ENCODE measurements at places on chromosomes 4 and X.

- no peak for DNase-seq
These were observed 16.9 kb downstream of the SH3RF1 start for GRCh38 chr4:169253904-169254303.

- no peak for DNase-seq
These were observed 102.6 kb downstream of the UNC5C start for GRCh38 chr4:95446173-95446572.

DNA sequence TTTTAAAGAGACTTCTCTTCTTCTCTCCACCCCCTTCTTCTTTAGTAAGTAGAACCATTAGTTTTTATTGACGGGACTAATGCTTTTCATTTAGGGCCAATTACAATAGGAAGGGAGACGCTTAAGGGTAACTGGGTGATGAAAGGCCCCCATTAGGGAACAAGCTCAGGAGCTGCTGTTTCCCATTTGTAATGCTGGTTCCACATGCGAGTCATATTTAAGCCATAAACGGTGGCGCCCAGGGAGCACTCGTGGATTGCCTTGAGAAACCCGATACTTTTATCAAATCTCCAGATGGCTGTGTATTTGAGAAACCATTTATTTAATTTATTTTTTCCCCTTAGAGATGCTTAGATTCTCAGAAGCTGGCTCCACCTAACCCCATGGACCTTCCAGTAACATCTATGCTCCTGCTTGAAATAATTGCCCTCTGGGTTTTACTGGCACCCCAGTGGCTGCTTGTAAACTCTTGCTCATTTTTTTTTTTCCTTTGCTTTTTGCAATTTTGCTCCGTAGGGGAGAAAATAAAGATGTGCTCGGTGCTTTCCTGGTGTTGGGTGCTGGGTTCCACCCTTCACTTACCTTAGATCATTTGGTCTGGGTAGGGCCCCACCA, 124.2 kb upstream of the MSX1 start:
- DNase-seq = no peak

DNA sequence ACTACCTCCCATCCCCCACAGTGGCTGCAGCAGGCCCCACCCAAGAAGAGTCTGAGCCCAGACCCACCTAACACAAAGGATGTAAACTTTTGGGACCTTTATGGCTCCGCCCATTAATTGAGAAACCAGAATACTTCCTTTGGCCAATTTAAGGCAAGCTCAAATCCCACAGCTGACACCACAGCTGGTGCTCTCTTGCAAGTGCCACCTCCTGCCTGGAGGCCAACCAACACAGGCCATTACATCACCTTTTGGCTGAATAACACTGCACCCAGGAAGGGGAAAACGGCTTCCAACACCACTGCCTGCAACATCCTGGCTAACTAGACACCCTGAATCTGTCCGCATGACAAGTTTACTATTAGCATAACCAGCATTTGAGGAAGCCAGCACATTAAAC, 248.8 kb downstream of the PRDM5 start:
- DNase-seq = no peak

DNA sequence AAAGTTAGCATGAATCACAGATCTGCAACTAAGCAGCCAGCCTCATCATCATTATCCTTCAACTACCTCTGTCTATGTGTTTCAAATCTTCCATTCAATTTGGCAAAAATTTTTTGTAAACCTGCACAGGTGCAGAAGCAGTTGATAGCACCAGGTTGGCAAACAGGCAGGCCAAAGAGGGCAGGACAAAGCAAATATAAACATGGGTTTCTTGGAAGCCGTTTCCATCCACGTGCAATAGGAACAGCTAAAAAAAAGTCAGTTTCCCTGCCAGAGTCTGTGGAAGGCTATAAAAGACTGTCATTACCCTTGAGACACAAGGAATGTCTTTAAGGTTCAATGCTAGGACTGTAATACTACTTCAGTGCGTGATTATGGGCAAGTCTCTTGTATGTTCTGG, 253.2 kb downstream of the PDHA2 start:
- no peak for DNase-seq

- DNase-seq = no peak
These were observed 33.3 kb upstream of the DSPP start for GRCh38 chr4:87574996-87575395.

DNA sequence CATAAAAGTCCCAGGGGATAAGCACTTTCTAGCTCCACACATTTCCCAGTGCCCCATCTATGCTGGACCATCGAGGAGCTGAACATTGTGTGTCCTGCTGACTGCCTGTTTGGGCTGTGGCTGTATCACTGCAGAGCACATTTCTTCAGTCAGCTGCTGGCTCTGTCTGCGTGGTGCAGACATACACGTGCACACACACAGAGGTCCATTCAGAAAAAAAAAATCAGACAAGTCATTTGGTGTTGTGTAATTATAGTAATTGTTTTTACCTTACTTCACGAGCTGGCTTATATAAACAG, 1.1 kb upstream of the PDLIM3 start:
- DNase-seq = no peak

GRCh38 chr4:20046931-20047677, 204.6 kb upstream of the SLIT2 start:
- no peak for DNase-seq

DNA sequence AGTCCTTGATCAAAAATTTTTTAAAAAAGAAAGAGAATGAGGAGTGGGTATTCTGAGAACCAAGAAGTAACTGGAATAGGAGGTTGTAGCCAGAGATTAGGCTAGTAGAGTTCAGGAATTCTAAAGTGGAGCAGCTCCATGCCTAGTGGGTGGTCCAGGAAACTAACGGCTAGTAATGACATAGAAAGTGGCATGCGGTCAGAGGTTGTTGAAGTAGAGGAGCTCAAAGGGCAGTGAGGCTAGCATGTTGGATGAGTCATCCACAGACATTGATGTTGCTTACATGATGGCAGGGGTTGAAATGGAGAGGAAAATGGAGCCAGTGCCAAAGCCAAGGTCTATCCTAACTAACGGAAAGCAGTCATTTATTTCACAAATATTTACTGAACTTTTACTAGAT, 42.1 kb downstream of the TEX13B start:
- no peak for DNase-seq

GRCh38 chrX:131821945-131822622, 201.0 kb upstream of the STK26 start:
- DNase-seq = no peak

- no peak for DNase-seq
These were observed 856.3 kb downstream of the RPA4 start for GRCh38 chrX:97740044-97740443.

DNA sequence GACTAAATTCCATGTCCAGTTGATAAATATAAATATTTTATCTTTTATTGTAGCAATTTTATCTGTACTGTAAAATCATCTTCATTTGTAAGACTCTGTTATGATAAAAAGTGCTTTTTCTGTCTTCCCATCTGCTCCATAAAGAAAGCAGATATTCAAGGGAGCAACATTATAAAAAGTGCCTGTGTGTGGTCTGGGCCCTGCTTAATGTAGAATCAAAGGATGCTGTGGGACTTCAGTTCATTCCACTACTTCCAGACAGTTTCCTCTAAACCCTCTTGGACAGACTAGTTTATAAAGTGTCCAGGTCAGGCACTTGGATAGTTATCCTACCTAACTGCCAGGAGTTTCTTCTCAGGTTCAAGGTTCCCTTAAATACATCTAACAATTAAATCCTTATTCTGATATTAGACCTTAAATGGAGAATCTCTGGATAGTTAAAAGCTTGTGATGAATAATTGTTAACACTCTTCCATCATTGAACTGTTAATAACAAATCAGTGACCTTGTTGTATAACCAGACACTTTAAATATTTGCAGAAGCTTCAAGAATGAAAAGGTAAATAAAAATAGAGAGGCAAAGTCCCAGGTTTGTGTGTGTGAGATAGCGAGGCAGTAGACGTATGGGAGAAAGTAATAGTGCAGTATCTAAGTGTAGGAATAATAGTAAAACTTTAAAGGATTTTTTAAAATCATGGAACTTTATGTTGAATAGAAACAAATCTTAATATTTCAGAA, 237.5 kb upstream of the CTSO start:
- DNase-seq = no peak

DNA sequence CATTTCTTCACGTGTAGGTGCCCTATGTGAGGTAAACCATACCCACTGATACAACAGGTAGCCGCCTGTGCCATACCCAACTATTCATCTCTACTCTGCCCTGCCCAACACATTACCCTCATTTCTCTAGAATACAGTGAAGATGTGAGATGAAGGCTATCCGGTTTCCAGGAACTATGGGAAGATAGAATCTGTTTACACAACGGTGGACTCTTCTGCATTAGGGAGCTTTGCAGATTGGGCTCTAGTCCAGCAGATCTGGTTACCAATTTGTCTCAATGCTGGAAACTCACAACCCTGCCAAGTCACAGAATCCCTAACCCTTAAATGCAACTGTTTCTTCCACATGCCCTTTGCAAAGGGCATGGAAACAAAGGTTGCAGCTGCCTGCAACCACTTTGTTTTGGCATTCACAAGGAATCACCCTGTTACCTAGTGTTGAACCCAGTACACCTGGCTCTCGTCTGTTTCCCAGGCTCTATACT, 6.4 kb upstream of the SLAIN2 start:
- DNase-seq = no peak

GRCh38 chrX:14718403-14718802, 154.5 kb downstream of the FANCB start:
- DNase-seq = no peak

DNA sequence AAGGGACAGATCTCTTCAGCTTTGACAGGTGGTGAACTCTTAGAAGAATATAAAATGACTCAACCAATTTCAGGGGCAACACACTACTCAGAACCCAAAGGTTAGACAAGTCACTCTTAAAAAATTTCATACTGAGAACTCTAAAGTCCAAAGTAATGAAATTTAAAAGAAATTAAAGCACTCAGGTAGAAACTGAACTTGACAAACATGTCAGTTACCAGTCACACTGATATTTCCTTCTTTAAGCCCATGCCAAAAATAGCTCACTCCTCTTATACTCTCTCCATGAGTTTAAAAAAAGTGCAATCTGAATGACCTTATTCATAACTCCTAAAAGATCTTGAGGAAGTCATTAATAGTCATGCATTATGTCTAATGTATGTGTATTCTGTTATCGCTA, 40.3 kb downstream of the AMMECR1 start:
- no peak for DNase-seq

DNA sequence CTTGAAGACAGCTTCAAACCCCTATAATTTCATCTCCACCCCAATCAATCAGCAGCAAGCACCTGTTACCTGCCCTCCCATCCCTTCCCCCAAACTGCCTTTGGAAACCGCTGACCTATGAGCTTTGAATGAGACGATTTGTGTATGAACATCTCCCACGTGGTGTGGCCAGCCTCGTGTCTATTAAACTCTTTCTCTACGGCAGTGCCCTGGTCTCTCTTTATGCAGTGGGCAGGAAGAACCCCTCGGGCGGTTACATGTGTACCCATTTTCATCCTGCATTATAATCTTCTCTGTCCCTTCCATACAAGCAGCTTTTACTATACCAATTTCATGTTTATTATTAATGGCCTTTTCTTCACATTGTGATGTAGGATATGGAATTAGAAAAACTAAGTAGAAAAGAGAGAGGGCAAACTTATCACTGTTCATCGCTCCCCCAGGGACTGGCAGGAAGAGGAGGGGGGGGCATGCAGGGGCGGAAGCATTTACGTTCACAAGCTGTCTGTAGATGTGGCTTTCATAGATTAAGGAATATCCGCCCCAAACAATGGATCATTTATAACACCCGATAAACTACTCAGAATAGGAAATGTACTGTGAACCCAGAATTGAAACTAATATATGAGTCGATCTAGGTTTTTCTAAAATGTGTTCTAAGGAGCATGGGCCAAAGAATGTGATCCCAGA, 95.5 kb upstream of the ZNF518B start:
- DNase-seq = no peak

- no peak for DNase-seq
These were observed 25.1 kb downstream of the RRAGB start for GRCh38 chrX:55742649-55743048.

GRCh38 chrX:104193485-104193884, 27.2 kb downstream of the FAM199X start:
- DNase-seq = no peak

GRCh38 chr4:140884431-140885058, 128.4 kb upstream of the TBC1D9 start:
- DNase-seq = peak; percentile 19

GRCh38 chrX:7586126-7586525, 256.8 kb upstream of the VCX start:
- DNase-seq = no peak

- no peak for DNase-seq
These were observed 84.1 kb upstream of the GK2 start for GRCh38 chr4:79492148-79492547.

GRCh38 chrX:12973561-12974304, 1.2 kb upstream of the TMSB4X start:
- peak; percentile 66 for DNase-seq

DNA sequence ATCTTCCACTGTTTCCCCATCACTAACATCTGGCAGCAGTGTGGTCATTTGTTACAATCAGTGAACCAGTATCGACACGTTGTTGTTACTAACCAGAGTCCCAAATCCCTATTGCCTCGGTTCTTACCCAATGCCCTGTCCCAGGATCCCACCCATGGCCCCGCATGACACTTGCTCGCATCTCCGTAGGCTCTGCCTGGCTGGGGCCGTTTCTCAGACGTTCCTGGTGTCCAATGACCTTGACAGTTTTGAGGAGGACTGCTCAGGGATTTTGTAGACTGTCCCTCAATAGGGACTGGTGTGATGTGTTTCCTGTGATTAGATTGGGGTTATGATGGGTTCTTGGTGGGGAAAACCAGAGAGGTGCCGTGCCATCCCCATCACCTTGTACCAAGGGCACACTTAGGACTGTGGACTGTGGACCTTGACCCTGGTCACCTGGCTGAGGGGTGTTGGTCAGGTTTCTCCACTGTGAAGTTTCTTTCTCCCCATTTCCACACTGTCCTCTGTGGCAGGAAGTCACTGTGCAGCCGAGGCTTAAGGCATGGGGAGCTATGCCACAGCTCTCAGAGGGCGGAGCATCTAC, 108.4 kb downstream of the ADRA2C start:
- DNase-seq = no peak

GRCh38 chrX:124005228-124005627, 43.7 kb downstream of the STAG2 start:
- no peak for DNase-seq

DNA sequence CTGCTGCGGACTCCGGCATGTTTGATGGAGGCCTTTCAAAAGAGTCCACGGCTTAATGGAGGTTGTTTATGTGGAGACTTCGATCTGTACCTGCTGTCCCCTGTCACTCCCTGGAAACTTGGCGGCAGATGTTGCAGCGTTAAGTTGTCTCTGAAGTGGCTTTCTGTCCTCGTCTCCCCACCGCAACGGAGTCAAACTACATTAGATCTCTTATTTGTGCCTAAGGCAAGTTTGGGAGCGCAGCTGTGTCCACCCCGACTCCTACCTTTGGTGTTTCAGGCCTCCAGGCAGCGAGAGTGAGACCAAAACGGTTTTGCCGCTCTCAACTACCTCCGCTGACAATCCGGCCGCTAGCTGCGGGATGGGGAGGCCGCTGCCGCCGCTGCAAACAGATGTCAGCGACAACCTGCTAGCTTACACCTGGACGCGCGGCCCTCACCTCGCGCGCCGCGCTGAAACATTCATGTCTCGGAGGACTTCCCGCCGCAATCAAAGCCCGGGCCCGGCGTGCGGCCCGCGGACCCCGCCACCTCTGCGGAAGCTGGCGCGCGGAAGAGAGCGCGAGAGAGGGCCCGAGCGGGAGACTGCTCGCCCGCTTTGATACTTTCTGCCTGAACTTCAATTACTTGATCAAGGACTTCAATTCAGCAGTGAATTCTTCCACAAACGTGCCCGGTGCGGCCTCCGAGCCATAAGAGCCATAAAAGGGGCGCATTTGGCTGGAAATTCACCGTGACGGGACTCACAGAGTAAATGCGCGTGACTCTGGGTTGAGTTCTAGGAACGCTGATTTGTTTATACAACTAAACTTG, 108.4 kb downstream of the ANTXR2 start:
- no peak for DNase-seq

GRCh38 chr4:108685036-108685686, 34.8 kb downstream of the OSTC start:
- no peak for DNase-seq
